ENCODE measurements at places on chromosomes 1 and 21.
A peak's percentile ranks its signal among the peaks of the same experiment; 100 is the strongest.

GRCh38 chr1:193069748-193070385 lies 10.5 kb downstream of the RO60 start:
- DNase-seq, result no peak

- no peak for DNase-seq
Observed at GRCh38 chr1:12450756-12451559, 167.1 kb downstream of the DHRS3 start.

DNA sequence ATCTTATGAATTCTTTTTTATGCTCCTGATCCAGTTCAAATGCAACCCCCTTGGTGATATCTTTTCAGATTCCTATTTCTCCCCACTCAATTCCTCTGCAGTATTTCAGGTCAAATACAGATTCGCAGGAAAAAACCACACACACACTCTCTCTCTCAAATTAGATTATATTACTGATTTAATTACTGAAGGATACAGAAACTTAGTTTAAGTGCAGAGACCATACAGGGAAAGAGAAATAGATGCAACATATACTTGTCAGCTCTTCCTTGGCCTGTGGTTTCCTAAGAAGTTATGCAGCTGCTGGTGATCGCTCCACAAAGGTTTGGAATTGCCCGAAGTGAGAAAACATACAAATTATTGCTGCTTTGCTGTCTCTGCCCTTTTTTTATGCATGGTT lies 400.9 kb downstream of the AGBL4 start:
- DNase-seq, result no peak

GRCh38 chr1:55712148-55712547 lies 497.0 kb upstream of the USP24 start:
- DNase-seq, result no peak

DNA sequence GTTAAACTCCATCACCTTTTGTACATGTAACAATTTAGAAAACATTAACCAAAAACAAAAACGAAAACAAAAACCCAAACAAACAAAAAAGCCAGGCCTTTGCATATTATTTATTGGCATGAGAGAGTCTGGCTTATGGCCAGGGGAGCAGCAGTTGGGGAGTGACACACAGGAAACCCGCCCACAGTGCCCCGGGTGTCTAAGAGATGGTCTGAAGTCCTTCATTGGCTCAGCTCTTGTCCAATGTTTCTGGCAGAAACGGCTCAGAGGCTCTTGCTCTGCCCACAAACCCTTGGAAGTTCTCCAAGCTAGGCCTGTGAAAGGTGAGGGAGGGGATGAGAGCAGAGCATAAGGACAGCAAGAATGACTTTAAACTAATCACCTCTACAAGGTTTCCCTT lies 131.5 kb downstream of the CNIH3 start:
- peak; percentile 55 for DNase-seq

Data from GM03348 (cell line).